ENCODE measurements at places on chromosomes 11 and 22. TPM values are rescaled to one million over a fixed set of nuclear protein-coding genes. Genes with fewer than 3 reads are reported as not detected.

The SHISA8 gene
- total RNA-seq: not detected

The OR52N4 gene
- total RNA-seq: 2.3 TPM

The OR10V1 gene
- not detected for total RNA-seq

The SYCE3 gene
- total RNA-seq: not detected

All from T-cell (primary cell).